ENCODE measurements at places on chromosomes 2 and 18. TPM values are rescaled to one million over a fixed set of nuclear protein-coding genes. Genes with fewer than 3 reads are reported as not detected.

Gene RAX
- not detected for total RNA-seq

Gene C2orf80
- total RNA-seq, result not detected

Gene NAGK
- 124 TPM for total RNA-seq

Gene GRB14
- total RNA-seq, result 0.34 TPM

Gene SERPINB8
- 17.8 TPM for total RNA-seq

Gene APCDD1
- total RNA-seq, result 8.2 TPM

Gene DSC2
- total RNA-seq, result not detected

Gene RAB6C
- not detected for total RNA-seq

Gene GLI2
- 0.64 TPM for total RNA-seq

Gene SERPINB10
- total RNA-seq, result not detected

DNA sequence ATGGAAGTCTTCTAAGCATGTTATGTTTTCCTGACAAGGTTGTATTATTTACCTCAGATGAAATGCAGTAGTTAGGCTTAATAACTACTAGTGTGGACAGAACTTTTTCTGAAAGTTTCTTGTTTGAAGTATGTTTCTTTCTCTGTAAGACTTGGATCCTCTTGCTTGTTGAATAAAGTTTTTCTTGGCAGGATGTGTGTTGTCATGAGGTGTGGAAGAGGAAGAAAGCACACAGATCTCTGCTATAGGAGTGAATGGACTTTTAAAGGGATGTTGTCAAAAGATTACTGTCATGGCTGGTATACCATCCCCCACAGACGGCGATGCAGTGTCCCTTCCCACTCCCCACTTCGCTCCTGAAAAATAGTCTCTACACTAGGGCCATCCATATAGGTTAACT lies 2.6 kb downstream of the CAB39 start:
- no peak for DNase-seq

- DNase-seq, result no peak
These were observed 27.4 kb downstream of the SMYD1 start for GRCh38 chr2:88095022-88095421.

DNA sequence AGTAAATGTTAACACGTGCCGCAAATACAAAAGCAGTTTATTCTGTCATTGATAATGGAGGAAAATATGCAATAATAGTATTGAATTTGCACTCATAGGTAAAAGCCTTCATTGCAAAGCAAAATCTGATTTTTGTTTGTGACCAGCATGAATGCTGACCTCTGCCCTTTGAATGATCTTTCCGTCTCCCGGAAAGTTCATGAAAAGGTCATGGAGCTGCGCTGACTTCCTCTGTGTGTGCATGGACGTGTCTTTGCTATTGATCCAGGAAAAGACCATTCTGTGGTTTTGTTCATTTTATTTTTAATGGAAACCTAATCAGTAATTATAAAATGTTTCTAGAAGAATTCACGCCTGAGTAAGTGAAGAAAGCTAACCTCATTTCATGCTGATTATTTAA lies 320.0 kb downstream of the MTX2 start:
- no peak for DNase-seq

DNA sequence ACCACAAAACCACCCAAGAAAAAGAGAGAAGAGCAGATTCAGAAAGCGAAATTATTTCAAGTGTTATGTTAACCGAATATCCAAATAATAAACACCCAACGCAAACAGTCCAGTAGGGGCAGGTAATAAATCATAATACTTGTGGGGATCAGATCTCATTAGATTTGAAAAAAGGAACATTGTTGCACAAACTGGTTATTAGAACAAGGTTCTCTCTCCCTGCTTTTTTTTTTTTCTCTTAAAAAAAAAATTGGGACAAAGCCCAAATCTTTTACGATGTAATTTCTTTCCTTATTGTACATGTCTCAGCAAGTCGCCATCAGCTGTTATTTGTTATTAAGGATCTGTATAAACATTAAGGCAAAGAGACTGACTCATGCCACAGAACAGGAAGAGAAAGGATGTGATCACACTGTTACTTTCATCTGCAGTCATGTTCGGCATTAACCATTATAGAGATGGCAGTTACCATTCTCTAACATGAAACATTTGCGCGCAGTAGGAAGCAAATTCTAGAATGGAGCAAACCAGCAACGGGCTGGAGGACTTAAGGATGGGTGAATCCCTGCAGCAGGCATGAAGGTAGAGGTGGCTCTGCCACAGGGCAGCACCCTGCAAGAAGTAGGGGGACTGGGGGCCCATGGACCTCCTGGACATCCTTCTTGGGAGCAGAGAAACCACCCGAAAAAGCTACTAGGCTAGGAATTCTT lies 42.0 kb downstream of the EPHA4 start:
- DNase-seq, result peak; percentile 91

GRCh38 chr2:230439590-230439989 lies 23.6 kb downstream of the SP100 start:
- no peak for DNase-seq

DNA sequence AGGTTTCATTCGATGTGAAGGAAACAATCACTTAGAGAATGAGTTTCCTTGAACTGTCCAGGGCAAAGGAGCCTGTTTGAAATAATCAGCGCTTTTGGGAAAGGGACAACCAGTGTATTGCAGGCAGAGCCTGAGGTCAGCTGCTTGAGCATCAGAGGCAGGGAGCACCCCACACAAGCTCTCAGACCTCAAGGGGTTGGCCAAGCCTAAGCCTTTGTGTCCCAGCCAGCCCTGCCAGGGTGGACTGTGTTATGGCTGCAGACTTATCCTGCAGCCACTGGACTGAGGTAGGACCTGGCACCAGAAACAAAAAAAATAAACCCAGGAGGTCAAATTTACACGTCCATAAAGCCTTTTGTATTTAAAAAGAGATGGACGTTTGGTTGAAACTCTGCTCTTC lies 228.3 kb downstream of the SEPTIN10 start:
- DNase-seq, result no peak

DNA sequence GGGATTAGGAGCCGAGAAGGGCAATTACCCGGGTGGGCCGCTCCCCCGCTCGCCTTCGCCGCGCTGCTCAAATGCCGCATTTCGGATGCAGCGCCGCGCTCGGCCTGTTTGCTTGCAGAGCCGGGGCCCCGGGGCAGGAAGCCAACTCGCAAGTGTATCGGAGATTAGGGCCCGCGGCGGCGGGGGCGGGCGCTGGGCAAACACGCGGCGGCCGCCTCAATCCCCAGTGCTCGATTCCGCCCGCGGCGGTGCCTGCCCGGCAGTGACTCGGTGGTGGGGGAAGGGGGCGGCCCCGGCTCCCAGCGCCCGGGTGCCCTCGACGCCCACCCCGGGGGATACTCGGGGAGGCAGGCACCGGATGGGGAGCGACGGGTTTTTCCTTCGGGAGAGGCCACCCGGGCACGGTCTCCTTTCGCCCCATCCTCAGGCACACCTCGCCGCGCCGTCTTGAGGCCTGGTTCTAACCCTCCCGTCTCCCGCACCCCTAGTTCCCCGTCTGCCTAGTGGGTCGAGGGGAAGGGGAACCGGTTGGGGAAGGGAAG lies 26.6 kb upstream of the NOTO start:
- no peak for DNase-seq

DNA sequence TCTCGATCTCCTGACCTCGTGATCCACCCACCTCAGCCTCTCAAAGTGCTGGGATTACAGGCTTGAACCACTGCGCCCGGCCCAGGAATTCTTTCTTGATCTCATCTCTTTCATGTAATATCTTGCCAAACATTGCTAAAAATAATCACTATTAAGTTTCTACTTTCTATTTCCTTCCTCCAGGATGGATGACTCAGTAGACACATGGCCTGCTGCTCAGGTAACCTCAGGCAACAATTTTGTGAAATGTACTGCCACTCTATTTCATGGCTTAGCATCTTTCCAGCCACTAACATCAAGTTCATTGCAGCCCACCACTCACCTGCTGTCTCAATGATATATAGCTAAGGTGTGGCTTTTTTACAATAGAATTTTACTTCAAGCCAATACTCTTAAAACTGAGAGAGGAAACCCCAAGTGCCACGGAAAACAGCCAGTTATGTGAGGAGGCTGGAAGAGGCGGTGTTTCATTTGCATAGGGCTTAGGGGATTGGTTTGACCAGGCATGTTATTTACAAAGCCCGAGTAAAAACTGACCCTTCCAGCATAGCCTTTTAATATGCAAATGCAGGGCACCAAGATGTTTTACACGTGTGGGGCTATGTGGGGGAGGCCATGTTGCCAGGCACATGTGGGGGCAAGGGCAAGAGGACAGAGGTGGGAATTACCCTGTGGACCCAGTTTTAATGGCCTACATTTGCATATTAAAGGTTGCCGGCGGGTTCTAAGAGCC lies 11.3 kb upstream of the SUMO1 start:
- DNase-seq, result peak; percentile 19

DNA sequence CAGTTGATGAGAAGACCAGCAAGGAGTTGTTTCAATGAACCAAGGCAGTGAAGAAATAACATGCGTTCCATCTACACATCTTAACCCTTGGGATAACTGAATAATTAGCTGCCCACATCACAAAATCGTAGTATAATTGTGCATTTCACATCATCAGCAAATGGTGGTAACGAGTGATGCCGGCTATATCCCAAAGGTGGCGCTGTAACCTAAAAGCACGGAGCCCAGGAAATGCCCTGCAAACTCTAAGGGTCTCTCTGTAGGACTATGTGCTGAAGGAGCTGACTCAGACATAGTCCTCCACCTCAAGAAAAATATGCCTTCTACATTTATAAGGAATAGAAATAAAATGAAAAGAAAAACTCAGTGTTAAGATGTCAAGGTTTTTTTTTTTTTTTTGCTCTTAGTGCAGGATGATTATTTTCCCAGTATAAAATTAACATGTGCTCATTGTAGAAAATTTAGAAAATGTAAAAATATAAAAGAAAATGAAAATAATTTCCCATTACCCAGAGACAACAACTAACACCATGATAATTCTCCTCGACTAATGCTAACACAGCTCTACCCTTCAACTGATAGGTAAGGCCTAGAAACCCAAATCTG lies 23.1 kb upstream of the DSG3 start:
- DNase-seq, result no peak

DNA sequence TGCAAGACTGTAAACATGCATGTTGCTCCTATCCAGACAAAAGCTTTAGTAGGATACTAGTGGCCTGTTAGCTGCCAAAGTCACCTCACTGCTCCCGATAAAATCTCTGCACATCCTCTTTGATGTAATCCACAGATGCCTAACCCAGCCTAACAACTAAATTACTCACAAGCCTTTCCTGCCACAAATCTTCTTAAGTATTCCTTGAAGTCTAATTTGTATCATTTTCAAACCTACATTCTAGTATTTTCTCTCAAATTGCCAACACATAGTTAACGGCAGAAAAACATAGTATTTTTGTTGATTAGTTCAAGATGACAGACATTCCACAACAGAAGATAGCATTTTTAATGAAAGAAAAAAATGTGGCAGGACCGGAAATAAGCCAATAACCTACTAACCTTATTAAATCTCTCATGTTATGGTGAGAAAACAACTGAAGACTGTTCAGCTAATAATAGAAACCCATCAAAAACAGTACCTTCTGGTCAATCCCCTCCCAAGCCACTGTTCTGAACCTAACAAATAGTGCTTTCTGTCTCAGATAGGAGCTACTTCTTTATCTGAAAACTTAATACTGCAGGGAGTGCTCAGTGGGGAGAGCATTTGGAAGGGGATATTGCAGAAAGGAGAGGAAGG lies at the start of gene MPP4:
TSS of gene MPP4 (minus strand) at position 57 of the 639 bp plus-strand sequence. CDS start 4,690 bp downstream, outside the sequence.
- peak; percentile 68 for DNase-seq

- DNase-seq, result no peak
These were observed 103.6 kb upstream of the BOD1L2 start for GRCh38 chr18:57043241-57043640.

- no peak for DNase-seq
These were observed 52.7 kb downstream of the ST6GAL2 start for GRCh38 chr2:106833256-106833655.

DNA sequence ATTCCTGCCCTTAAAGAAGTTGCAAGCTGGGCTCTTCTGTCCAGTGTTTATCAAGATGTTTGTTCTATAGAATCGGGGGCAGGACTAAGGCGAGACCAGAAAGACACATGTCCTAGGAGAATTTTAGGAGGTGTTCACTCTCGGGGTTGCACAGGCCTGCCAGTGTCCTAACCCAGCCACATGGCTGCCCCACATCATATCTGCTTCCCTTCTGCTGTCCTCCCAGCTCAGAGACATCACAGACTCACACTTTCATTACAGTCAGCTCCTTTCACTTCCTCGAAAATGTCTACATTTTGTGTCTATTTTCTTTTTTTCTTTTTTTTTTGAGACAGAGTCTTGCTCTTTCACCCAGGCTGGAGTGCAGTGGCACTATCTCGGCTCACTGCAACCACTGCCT lies 10.7 kb upstream of the MRO start:
- no peak for DNase-seq

DNA sequence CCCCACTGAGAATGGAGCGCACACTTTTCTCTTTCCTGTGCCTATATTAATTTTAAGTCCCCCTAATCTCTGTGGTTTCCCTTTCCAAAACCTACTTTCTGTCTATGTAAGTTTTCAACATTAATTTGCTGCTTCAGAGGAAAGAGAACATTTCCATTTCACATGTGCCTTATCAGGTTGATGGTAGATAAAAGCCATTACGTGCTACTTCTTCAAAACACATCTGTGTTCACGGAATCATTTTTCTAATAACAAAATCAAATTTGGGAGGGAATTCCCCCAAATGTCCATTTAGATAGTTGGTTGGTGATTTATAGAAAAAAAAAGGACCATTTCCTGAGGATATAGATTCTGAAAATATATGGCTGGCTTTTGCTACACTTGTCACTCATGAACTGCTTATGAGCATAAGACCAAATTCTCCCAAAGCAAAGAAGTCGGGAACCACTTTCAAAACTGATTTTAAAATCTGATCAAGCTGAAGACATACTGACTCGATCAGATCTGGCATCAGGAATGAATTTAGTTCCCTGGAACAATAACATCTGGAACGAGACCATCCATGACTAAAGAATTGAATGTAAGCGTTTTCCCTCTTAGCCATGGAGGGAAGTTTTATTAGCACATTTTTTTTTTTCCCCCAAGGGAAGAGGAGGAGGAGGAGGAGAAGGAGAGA lies 8.2 kb downstream of the PTGR3 start:
- DNase-seq, result no peak

- no peak for DNase-seq
These were observed 174.8 kb downstream of the ANKRD44 start for GRCh38 chr2:197135806-197136205.

DNA sequence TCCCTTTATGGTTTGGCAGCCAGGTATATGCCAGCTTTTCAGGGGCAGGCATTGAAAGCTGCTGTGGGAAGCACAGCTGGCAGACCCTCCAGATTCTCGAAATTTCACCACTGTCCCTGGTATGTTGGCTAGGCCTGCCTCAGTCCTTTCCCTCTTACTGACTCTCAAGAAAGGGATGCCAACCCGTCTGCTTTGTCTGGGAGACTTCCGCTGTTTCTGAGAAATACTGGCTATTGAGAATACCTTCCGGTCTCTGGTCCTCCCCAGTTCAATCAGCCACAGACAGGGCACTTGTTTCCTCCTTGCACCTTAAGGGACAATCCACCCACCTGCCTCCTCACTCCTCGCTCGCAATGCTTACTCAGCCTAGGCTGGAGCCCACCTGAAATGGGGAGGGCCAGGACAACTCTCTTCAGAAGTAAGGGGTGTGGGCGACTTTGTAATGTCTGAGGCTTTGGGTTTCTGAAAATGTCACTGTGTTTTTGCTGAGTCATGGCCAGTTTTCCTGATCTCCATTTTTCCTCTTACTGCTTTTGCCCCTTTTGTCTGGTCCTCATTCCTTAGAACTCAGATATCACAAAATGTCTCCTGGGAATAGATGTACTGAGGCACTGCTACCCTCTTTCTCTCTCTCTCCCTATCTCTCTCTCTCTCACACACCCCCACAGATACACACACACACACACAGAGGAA lies 571.1 kb downstream of the TNS1 start:
- no peak for DNase-seq
